ENCODE measurements at places on chromosomes 12 and 14.

DNA sequence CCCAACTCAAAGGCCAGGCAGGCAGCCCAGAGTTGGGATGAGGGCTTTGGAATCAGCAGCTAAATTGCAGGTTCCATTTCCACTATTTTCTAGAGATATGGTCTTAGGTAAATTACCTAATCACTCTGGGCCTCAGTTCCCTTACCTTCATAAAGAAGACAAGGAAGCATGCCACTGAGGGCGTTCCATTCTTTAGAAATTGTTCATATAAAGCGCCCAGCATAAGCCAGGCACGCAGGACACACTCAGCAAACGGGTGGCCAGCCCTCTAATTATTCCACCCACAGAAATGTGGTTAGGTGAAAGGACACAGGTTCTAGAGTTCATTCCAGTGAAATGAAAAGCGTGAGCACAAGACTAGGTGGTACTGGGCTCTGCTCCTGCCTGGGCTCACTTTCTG, 87.9 kb upstream of the BCL11B start:
- no peak for DNase-seq

GRCh38 chr12:10069099-10069498, 29.7 kb downstream of the CLEC1A start:
- peak; percentile 4 for DNase-seq

GRCh38 chr14:103699901-103700752, 15.1 kb downstream of the XRCC3 start:
- DNase-seq, result no peak

DNA sequence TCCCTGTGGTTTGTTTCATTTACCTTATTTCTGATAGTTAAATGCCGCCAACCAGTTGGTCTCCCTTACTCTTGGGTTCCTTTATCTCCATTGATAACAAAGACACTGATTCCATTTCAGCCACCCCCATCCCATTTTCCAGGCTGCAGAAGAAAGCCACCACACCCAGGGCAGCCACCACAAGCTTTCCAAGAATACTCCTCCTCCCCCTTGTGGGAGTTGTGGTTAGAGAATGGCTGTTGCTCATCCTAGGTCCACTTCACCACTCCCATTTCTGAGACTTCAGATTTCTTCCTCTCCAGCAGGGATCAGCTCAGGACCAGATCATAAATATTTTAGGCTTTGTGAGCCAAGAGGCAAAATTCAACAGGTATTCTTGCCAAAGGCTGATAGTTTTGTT, 73.9 kb downstream of the ANO4 start:
- DNase-seq, result peak; percentile 33

DNA sequence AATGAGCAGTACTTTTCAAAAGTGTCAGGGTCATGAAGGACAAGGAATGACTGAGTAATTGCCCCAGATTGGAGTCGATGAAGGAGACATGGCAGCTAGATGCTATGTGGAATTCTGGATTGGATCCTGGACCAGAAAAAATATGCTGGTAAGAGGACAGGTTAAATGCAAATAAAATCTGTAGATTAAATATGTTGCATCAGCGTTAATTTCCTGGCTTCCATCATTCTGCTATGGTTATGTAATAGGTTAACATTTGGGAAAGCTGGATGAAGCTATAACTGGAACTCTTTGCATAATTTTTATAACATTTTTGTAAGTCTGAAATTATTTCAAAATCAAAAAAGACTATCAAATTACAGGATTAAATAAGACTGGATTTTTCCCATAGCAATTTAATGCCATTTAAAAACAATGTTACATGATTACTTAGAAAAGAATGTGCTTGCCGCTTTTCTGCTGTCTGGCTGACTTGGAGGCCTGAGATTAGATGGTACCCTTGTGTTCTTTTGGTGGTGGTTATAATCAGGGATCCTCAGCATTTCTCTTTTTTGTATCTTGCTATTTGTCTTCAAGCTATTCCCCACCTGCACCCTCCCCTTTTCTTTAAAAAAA, 65.1 kb downstream of the FBXW8 start:
- DNase-seq, result peak; percentile 74
